GM23248 (cell line): ENCODE measurements at places on chromosomes 3 and 15.

- no peak for DNase-seq
Measured at GRCh38 chr15:77476995-77477394, 56.3 kb downstream of the HMG20A start.

DNA sequence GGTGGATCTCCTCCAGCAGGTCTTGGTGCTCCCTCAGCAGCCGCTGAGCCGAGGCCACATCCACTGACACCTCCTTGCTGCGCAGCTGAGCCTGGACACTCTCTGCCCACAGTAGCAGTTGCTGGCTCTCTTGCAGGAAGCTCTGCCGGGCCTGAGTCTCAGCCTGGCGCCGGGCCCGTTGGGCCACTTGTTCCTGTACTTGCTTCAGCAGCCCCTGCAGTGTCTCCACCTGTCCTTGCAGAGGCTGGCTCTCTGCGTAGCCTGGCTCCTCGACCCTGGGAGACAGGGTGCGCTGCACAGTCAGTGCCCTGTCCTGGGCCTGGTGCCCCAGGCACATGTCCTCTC, 15.5 kb downstream of the SPTBN5 start:
- no peak for DNase-seq

GRCh38 chr3:12924437-12924836, 83.1 kb upstream of the RPL32 start:
- no peak for DNase-seq

- DNase-seq = no peak
Measured at GRCh38 chr15:41678742-41679141, 18.5 kb downstream of the MGA start.

- DNase-seq = peak; percentile 36
Measured at GRCh38 chr3:12895391-12896062, 54.2 kb upstream of the RPL32 start.

DNA sequence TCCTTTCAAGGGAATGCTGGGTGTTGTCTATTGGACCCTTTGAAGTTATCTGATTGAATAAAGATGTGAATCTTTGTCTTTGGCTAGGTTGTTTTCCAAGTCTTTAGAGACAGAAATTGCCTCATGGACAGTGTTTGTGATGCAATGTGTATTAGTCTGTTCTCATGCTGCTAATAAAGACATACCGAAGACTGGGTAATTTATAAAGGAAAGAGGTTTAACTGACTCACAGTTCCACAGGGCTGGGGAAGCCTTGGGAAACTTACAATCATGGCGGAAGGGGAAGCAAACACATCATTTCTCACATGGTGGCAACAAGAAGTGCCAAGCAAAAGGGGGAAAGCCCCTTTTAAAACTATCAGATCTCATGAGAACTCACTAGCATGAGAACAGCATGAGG, 88.8 kb upstream of the PLXND1 start:
- DNase-seq = peak; percentile 77
